ENCODE measurements at places on chromosomes 2 and 18.
A peak's percentile ranks its signal among the peaks of the same experiment; 100 is the strongest.

DNA sequence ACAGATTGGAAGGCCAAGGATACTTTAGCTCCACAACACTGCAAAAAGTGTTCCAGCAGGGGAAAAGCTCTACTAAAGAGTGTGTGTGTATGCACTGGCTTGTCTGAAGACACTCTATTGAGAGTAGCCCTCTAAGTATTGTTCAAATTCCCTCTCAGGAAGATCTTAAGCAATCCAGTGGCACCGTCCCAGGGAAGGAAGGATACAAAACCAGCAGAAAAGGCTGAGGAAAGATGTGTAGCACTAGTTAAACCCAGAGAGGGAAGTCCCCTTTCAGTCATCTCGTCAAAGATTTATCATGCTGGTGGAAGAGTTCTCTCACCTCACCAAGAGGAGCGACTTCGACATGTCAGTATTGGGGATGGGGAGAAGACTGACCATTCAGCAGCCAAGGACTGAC, 50.5 kb downstream of the DHRS9 start:
- no peaks in the 10 kb centered on the region for H3K27me3 ChIP-seq
- no peak for DNase-seq
- no peak overlapping the region for H3K27ac ChIP-seq
- H3K36me3 ChIP-seq, result no peaks in the 10 kb centered on the region
- H3K4me1 ChIP-seq, result no peaks in the 10 kb centered on the region

DNA sequence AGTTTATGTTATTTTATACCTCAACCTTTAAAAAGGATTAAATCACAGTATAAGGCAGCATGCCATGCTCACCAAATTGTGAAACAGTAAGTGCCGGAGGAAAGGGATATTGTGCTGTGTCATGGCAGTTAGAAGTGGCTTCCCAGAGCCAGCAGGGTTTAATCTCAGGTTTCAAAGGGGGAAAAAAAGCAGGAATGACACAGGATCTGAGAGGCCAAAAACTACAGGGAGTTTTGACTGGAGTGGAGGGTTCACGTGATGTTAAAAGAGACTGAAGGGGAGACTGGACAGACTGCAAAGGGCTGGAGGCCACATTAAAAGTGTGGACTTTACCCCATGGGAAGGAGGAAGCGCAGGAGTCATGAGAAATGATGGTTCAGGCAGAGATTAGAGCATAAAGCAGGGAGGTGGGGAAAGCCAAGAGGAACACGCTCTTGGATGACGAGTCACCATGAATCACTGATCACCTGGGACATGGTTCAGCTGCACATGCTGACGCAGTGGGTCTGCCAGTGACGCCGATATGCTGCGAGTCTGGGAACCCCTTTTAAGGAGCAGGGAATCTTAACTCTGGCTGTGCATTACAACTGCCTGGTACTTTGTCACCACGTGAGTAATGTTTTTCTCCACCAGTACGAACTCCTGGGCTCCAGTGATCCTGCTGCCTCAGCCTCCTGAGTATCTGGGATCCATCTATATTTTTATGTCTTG, 6.1 kb downstream of the CHMP1B start:
- peaks cover 7% of the 10 kb centered on the region for H3K4me1 ChIP-seq
- H3K36me3 ChIP-seq, result no peaks in the 10 kb centered on the region
- no peak overlapping the region for H3K27ac ChIP-seq
- DNase-seq, result no peak
- H3K27me3 ChIP-seq, result no peaks in the 10 kb centered on the region
- no peak overlapping the region for H3K4me3 ChIP-seq

DNA sequence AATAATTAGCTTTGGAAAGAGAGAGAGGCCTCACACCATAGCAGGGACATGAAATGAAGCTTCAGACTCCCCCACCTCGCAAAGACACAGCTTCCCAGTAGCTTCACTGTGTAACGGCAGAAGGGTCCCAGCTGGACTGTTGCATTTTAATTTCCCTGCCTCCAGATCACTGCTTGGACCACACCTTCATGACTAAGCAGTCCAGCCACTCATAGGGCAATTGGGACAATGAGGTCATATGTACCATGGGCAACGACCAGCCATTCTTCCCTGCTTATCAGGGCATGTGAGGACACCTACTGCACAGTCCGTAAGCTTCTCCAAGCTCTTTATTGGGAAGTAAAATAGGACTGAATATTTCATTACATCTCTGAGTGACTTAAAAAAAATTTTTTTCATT, 183.0 kb downstream of the MREG start:
- H3K4me1 ChIP-seq, result peaks cover 5% of the 10 kb centered on the region
- no peak for DNase-seq
- H3K36me3 ChIP-seq, result no peaks in the 10 kb centered on the region
- no peak overlapping the region for H3K4me3 ChIP-seq

DNA sequence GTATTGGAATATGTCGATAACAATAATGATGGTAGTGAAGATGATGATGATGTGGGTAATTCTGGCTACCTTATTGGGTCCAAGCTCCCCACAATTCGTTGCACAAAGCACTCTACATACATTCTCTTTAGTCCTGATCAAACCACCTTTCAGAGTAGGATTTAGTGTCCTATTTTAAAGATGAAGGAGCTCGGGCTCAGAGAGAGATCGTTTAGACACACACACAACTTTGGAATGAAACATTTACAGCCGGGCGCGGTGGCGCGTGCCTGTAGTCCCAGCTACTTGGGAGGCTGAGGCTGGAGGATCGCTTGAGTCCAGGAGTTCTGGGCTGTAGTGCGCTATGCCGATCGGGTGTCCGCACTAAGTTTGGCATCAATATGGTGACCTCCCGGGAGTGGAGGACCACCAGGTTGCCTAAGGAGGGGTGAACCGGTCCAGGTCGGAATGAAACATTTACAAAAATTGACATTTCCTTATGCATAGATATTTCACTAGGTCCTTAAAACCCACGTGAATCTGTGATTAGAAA, 50.7 kb downstream of the GREB1 start:
- no peaks in the 10 kb centered on the region for H3K36me3 ChIP-seq
- no peak overlapping the region for H3K27ac ChIP-seq
- no peak overlapping the region for H3K4me3 ChIP-seq
- no peak for DNase-seq
- H3K4me1 ChIP-seq, result no peaks in the 10 kb centered on the region

GRCh38 chr2:216171011-216171410, 61.9 kb downstream of the XRCC5 start:
- no peaks in the 10 kb centered on the region for H3K4me1 ChIP-seq
- H3K36me3 ChIP-seq, result peaks cover 60% of the 10 kb centered on the region
- H3K4me3 ChIP-seq, result no peak overlapping the region
- no peaks in the 10 kb centered on the region for H3K27me3 ChIP-seq
- DNase-seq, result no peak

GRCh38 chr2:97749581-97749980, 36.2 kb downstream of the ZAP70 start:
- DNase-seq, result no peak
- peaks cover 8% of the 10 kb centered on the region for H3K4me1 ChIP-seq
- no peaks in the 10 kb centered on the region for H3K27me3 ChIP-seq
- H3K4me3 ChIP-seq, result no peak overlapping the region
- no peak overlapping the region for H3K27ac ChIP-seq

GRCh38 chr2:166653185-166653813, 159.2 kb upstream of the SCN7A start:
- no peaks in the 10 kb centered on the region for H3K4me1 ChIP-seq
- H3K4me3 ChIP-seq, result no peak overlapping the region
- H3K36me3 ChIP-seq, result no peaks in the 10 kb centered on the region
- DNase-seq, result no peak
- H3K27me3 ChIP-seq, result no peaks in the 10 kb centered on the region
- H3K27ac ChIP-seq, result no peak overlapping the region

- no peak overlapping the region for H3K4me3 ChIP-seq
- H3K27ac ChIP-seq, result no peak overlapping the region
- no peaks in the 10 kb centered on the region for H3K27me3 ChIP-seq
- no peaks in the 10 kb centered on the region for H3K4me1 ChIP-seq
- no peaks in the 10 kb centered on the region for H3K36me3 ChIP-seq
- no peak for DNase-seq
These were observed 340.6 kb upstream of the DCC start for GRCh38 chr18:51999351-51999750.

DNA sequence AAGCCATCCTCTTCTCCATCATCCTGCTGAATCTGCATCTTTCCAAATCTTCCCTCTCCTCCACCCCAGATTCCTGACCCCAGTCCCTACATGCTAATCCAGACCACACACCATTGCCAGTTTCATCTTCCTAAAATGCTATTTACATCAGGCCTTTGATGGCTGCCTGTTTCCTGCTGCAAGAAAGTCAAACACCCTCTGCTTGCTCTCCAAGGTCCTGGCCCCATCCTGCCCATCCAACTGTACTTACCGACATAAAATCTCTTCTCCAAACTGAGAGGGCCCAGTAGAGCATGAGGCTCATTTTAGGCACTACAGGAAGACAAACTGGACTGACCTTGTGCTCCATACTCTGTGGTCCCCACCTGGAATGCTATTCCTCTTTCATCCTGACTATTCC, 19.0 kb downstream of the ALK start:
- H3K27ac ChIP-seq, result no peak overlapping the region
- DNase-seq, result no peak

GRCh38 chr2:28567061-28567471, 71.2 kb downstream of the PLB1 start:
- H3K27me3 ChIP-seq, result no peaks in the 10 kb centered on the region
- H3K36me3 ChIP-seq, result no peaks in the 10 kb centered on the region
- H3K4me3 ChIP-seq, result peak overlapping the region; percentile 87
- H3K4me1 ChIP-seq, result peaks cover 3% of the 10 kb centered on the region
- no peak for DNase-seq

- no peaks in the 10 kb centered on the region for H3K27me3 ChIP-seq
- no peak overlapping the region for H3K27ac ChIP-seq
- no peak overlapping the region for H3K4me3 ChIP-seq
- no peaks in the 10 kb centered on the region for H3K4me1 ChIP-seq
These were observed 2113.3 kb upstream of the PIK3C3 start for GRCh38 chr18:39841482-39842365.

GRCh38 chr2:145569108-145569507, 1049.2 kb upstream of the ZEB2 start:
- H3K36me3 ChIP-seq, result no peaks in the 10 kb centered on the region
- DNase-seq, result no peak
- no peaks in the 10 kb centered on the region for H3K4me1 ChIP-seq

DNA sequence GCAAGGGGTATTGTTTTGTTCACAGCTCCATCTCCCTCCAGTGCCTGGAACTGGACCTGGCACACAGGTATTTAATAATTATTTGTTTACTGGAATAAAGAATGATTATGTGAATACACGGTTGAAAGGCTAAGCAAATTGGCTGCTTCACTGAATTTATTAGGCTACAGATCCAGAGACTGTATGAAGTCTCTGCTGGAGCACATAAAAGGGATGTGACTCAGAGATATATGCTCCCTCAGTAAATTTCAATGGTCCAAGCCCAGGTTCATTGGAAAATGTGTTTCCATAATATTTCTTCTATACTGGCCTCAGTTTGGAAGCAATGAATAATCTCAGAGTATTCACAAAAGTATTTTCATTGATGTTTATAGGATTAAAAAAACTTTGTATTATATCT, 121.5 kb upstream of the SCN1A start:
- DNase-seq, result no peak
- H3K4me3 ChIP-seq, result no peak overlapping the region
- no peaks in the 10 kb centered on the region for H3K36me3 ChIP-seq
- H3K4me1 ChIP-seq, result no peaks in the 10 kb centered on the region
- H3K27me3 ChIP-seq, result no peaks in the 10 kb centered on the region

DNA sequence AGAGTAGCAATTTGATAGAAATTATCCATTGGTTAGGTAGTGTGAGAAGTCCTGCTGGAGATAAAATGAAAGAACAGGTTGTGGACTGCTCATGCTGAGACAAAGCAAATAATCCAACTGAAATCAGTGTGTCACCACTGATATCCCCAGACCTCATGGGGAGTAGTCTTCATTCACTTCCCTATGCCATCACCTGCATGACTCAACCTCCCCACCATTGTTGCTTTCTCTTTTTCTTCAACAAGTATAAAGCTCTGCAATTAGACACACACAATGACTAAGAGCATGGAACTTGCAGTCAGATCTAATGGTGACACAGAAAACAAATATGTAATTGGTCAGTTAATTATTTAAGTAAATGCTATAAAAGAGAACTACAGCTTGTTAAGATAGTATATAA, 475.3 kb downstream of the RIT2 start:
- no peaks in the 10 kb centered on the region for H3K4me1 ChIP-seq
- H3K27ac ChIP-seq, result no peak overlapping the region
- no peak for DNase-seq
- no peak overlapping the region for H3K4me3 ChIP-seq

DNA sequence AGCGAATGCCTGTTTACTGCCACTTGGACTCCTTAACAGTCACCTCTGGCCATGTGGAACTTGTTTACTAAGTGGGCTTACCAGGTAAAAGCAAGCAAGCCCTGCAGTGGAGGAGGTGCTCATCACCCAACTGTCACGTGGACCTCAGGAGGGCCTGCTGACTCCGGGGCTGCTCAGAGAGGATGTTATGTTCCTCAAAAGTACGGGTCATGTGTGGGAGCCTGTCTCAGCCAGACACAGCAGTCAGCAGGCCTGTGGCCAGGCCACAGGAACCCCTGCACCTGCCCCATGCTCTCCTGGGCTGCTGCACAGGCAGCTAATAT, 36.2 kb downstream of the AMER3 start:
- no peaks in the 10 kb centered on the region for H3K36me3 ChIP-seq
- DNase-seq, result no peak
- H3K4me3 ChIP-seq, result no peak overlapping the region
- H3K4me1 ChIP-seq, result no peaks in the 10 kb centered on the region

- H3K27me3 ChIP-seq, result no peaks in the 10 kb centered on the region
- peak overlapping the region; percentile 74 for H3K4me3 ChIP-seq
- H3K36me3 ChIP-seq, result 0 out of 2 replicates have a peak, but pooled peaks cover 4% of the 10 kb centered on the region
- H3K4me1 ChIP-seq, result peaks cover 23% of the 10 kb centered on the region
- H3K27ac ChIP-seq, result 0 out of 2 replicates have a peak overlapping the region, but pooled peaks have one; percentile 35
These were observed 328 bp upstream of the PASK start for GRCh38 chr2:241149675-241149924.

GRCh38 chr2:10028988-10029874, 14.1 kb upstream of the KLF11 start:
- no peak for DNase-seq
- H3K4me1 ChIP-seq, result peaks cover 11% of the 10 kb centered on the region
- H3K27ac ChIP-seq, result no peak overlapping the region
- no peak overlapping the region for H3K4me3 ChIP-seq
- no peaks in the 10 kb centered on the region for H3K27me3 ChIP-seq

DNA sequence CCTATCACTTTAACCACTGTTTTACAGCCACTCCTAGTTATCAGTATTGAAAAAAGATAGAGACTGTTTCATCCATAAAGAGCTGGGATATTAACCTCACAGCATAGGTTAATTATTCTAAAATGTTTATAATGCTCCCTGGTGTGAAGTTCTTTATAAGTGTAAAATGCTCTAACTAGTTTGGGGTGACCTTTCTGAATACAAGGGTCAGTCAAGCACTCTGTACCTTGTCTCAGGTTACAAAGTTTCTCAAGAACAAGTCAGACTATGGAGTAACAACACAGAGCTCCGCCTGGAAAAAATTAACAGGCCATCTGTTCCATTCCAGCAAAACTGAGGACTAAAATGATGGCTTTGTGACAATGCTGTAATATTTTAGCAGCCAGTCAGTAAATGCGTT, 107.4 kb downstream of the NOL4 start:
- H3K27ac ChIP-seq, result no peak overlapping the region
- no peak for DNase-seq
- H3K4me1 ChIP-seq, result no peaks in the 10 kb centered on the region
